Activated CD4-positive, alpha-beta T cell treated with anti-CD3 and anti-CD28 coated beads, Interleukin-2, amount 10 ng/mL, durations not matched to agents 7 days and 5 days (primary cell): ENCODE measurements at places on chromosomes 2 and 18.

DNA sequence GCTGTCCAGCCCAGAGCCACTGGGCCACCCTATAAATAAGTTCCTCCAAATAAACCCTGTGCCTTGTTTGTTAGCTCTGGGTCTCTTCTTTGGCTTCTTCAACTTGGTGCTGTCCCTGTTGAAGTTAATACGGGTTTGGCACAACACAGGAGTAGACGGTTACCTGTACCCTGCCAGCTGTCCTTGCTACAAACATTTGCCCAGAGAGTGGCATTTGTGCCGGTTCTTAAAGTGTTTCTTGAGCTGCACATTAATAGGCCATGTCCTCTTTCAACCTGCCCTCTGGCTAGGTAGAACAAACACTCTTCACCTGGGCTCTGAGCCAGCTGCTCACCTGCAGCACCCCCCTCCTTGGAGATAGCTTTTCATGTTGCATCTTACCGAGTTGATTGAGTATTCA lies 139.2 kb downstream of the NEDD4L start:
- DNase-seq, result no peak

DNA sequence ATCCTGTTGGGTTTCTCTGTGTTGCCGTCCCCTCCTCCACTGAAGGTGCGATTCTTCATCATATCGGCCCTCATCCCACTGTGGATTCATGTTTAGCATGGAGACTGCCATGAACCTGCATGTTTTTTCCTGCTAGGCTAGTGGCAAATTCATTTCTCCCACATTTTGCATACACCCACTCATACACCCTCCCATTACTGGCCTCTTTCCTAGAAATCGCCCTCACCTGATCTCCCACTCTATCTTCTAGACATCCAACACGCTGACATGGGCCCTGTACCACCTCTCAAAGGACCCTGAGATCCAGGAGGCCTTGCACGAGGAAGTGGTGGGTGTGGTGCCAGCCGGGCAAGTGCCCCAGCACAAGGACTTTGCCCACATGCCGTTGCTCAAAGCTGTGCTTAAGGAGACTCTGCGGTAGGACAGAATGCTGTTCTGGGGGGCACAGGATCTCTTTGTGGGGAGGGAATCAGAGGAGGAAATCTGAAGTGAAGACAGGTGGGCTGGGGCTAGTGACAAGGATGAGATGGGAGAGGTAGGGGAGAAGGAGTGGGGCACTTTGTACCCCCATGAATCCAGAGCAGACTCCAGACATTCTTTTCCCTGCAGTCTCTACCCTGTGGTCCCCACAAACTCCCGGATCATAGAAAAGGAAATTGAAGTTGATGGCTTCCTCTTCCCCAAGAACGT lies 17.7 kb downstream of the PRKAG3 start:
- DNase-seq, result no peak

GRCh38 chr2:38671303-38671702 lies 5.4 kb downstream of the GALM start:
- DNase-seq, result no peak

DNA sequence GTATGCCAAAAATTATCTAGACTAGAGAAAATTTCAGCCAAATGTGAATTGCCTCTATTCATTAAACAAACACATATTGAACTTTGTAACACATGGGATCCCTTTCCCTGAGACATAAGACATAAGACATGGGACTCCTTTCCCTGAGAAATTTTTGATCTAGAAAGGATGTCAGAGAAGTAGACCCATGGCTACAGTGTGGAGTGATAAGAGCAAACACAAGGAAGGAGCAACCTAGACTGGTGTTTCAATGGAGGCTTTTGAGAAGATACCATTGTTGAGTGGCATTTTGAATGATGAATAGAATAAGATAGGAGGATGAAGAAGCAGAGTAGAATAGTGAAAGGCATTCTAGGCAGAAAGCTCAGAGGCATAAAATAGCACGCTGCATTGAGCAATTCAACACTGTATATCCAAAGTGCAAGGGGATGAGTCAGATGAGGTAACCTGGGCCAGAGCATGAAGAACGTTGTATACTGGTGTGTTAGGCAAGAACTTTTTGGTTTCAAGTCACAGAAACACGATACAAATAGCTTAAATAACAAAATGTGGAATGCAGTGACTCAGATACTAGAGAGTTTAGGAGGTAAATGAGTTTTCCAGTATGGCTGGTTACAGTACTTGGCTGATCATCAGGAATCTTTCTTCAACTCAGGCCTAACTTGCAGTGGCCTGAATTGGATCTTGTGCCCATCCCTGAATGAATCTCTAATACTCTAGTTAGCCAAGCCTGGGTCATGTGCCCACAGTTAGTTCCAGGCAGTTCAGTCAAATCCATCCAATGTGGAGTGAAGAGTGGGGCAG lies 129.8 kb upstream of the TANK start:
- no peak for DNase-seq
